ENCODE measurements at places on chromosomes 13 and 19.
A peak's percentile ranks its signal among the peaks of the same experiment; 100 is the strongest.

- no peak for DNase-seq
These were observed 2.7 kb downstream of the MYO9B start for GRCh38 chr19:17078036-17078919.

- no peak for DNase-seq
These were observed 859.0 kb upstream of the SPRY2 start for GRCh38 chr13:81199956-81200355.

- DNase-seq, result no peak
These were observed 145.1 kb downstream of the PCCA start for GRCh38 chr13:100234006-100234405.

DNA sequence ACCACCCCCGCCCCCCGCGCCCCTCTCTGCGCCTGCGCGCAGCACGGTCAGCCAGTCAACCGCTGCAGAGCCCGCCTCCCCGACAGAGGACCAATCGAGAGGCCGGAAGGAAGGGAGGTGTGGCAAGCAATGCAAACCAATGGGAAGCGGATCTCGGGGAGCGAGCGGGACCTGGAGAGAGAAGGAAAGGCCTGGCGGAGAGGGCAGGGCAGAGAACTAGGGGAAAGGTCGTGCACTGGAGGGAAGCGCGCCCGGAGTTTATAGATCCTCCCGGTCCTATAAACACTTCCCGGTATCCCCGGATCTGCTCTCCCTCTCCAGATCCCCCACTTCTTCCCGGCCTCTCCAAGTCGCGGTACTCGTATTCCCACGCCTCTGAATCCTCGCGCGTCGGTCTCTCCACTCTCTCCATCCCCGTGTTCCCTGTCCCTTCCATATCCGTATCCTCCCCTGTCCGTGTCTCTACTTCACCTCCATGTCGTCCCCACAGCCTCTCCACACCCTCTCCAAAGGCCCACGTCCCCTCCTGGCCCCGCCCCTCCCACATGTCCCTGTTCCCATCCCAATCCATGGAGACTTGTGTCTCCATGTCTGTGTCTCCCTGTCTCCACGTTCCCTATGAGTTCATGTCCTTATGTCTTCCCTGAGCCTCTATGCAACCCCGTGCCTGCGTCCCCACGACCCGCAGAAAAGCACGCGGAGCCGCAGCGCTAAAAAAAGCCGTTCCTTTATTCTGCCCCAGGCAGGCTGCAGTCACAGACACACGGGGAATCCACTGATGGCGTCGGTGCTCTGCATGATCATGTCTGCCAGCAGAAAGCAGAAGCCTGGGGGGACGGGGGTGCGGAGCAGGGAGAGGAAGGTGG, 434 bp upstream of the ETFB start:
- peak; percentile 95 for DNase-seq

- DNase-seq, result no peak
These were observed 8.8 kb downstream of the NLRP8 start for GRCh38 chr19:55956431-55956830.

- no peak for DNase-seq
These were observed 2.8 kb upstream of the A1BG start for GRCh38 chr19:58355908-58356765.

GRCh38 chr19:50252111-50252886, 48.9 kb downstream of the MYH14 start:
- no peak for DNase-seq

- DNase-seq, result no peak
These were observed 219.9 kb downstream of the MAB21L1 start for GRCh38 chr13:35256459-35257148.

DNA sequence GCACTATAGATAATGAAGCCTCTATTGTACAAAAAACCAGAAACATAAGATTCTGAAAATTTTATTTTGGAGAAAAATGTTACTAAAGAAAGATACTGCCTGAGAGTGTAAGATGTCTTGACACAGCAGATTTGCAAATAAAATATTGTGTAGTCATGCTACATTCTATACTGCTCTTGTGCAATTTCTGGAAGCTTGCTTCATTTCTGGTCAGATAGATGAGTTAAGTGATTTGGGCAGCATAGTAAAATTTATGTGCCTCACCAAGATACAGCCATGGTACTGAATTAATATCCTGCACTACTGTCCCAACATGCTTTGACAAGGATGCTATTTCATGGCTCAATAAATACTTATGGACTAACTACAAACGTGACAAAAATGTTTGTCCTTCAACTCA, 55.1 kb upstream of the STARD13 start:
- DNase-seq, result no peak

DNA sequence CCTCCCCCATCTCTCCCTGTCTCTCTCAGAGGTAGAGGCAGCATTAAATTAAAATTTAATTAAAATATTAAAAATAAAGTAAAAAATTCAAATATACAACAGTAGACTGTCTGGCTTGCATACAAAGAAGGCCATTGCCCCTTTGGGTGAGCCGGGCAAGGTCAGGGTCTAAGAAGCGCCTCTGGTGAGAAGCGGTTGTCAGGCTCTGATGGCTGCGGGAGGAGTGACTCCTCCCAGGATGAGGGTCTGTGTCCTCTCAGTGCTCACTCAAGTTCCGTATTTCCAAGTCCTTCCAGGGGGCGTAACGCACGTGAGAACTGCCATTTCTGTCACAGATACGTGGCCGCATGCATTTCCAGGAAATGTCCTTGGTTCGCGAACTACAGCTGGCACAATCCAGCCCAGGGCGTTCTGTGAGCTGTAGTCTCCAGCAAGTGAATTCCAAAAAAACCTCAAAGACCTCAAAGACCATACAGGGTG, 737 bp upstream of the ZNF181 start:
- no peak for DNase-seq

- no peak for DNase-seq
These were observed 1.0 kb downstream of the KLK11 start for GRCh38 chr19:51025401-51025800.

DNA sequence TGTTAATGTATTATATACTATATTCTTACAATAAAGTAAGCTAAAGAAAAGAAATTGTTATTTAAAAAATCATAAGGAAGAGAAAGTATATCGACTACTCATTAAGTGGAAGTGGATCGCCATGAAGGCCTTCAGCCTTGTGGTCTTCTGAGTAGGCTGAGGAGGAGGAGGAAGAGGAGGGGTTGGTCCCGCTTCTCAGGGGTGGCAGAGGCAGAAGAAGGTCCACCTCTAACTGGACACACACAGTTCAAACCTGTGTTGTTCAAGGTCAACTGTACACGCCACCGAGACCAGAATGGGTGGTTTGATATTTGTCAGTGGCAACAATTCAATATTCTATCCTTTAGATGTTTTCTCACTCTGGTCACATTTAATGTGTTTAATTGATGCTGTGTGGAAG, 67.2 kb downstream of the ALOX5AP start:
- DNase-seq, result no peak

Measured in fibroblast of skin of left quadriceps (primary cell).